ENCODE measurements at places on chromosomes 5 and 9. TPM values are rescaled to one million over a fixed set of nuclear protein-coding genes. Genes with fewer than 3 reads are reported as not detected.

DNA sequence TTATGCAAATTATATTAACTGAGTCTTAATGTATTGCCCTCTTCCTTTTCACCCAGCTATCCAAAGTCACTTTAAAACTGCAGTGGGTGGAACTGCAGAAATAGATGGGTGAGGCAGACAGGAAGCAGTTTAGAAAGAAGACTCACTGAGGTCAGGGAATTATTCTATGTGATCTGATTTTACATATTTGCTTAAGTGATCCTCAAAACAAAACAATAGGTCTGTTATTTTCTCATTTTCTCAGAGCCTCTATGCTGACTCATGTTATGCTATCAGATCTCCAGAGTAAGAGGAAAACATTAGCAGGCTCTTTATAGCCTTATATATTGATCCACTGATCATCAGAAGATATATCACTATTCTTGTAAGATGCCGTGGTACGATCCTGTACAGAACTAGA, 63.5 kb downstream of the MRPS27 start:
- H3K4me3 ChIP-seq = no peak overlapping the region
- no peaks in the 10 kb centered on the region for H3K36me3 ChIP-seq
- no peaks in the 10 kb centered on the region for H3K4me1 ChIP-seq
- no peak overlapping the region for H3K27ac ChIP-seq

GRCh38 chr5:58985759-58986158, 402.9 kb downstream of the RAB3C start:
- no peak for DNase-seq
- no peak overlapping the region for H3K4me3 ChIP-seq
- H3K27me3 ChIP-seq = no peaks in the 10 kb centered on the region

- H3K36me3 ChIP-seq = no peaks in the 10 kb centered on the region
- no peak for DNase-seq
- H3K27me3 ChIP-seq = no peaks in the 10 kb centered on the region
These were observed 91.6 kb upstream of the NR3C1 start for GRCh38 chr5:143495110-143495509.

The PCDHGC5 gene
- 4.0 TPM for total RNA-seq

The ASTN2 gene
- total RNA-seq = 48.8 TPM

All from spinal cord (tissue), 10 donors.